ENCODE measurements at places on chromosomes 16 and 17.

DNA sequence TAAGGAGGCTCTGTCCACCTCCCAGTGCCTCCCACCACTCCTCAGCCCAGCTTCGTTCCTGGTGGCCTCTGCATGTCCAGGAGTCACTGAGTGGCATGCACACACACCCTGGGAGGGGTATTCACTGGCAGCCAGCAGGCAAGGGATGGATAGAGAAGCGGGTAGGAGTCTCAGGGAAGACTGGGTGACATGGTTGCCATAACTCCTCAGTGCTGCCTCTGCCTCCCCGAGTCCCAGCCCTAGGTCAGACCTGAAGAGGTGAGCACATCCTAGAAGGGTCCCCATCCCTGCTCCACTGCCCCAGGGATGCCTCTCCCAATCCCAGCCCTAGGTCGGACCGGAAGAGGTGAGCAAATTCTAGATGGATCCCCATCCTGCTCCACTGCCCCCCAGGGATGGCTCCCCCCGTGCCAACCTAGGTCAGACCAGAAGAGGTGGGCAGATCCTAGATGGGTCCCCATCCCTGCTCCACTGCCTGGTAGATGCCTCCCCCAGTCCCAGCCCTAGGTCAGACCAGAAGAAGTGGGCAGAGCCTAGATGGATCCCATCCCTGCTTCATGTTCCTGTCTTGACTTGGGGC lies 197.0 kb downstream of the IRF8 start:
- no peak overlapping the region for H3K27ac ChIP-seq
- peaks cover 13% of the 10 kb centered on the region for H3K27me3 ChIP-seq
- DNase-seq = no peak
- H3K4me3 ChIP-seq = no peak overlapping the region
- H3K4me1 ChIP-seq = no peaks in the 10 kb centered on the region

GRCh38 chr16:35744726-35745125 lies 2285.3 kb downstream of the TP53TG3F start:
- H3K4me3 ChIP-seq = peak overlapping the region; percentile 1
- no peak overlapping the region for H3K27ac ChIP-seq
- DNase-seq = no peak
- peaks cover 31% of the 10 kb centered on the region for H3K36me3 ChIP-seq
- no peaks in the 10 kb centered on the region for H3K4me1 ChIP-seq

DNA sequence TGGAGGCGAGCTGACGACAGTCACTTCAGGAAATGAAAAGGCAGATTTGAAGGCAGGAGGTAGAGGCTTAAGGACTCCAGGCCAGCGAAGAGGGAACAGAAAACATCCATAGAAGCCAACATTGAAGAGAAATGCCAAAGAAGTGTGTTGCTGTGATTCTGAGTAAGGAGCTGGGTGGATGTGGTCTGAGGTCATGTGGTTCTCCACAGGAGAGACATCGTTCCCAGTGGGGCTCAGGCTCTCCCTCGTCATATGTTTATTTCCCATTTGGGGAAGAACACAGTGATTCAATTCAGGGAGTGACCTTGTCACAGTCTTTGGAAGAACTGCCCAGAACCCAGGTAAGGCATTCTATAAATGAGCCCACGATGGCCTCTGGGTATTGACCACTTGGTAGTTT lies 6.6 kb upstream of the PMP22 start:
- peaks cover 22% of the 10 kb centered on the region for H3K27me3 ChIP-seq
- no peak for DNase-seq

DNA sequence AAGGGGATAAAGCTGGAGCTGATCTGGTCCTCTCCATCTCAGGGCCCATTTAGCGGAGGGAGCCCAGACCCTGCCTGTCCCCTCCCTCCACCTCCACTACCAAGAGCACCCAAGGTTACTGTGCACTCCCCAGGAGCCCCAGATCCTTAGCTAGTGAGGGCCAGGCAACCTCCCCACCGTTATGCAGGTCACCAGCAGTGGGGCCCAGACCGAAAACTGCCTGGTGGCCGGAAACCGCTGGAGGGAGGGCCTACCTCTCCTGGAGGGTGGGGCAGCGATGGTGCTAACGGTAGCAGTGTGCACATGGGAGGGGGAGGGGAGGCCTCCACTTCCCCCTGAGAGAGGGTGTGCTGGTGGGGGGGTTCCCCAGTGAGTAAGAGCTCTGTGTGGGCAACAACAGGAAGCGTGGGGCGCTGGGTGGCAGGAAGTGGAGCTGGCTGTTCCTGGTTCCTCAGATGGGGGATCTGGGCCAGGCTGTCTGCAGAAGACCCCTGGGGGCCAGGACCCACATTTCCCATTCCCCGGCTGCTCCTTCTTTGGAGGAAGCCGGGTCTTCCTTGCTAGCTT lies 4.4 kb downstream of the FMNL1 start:
- H3K36me3 ChIP-seq = no peaks in the 10 kb centered on the region
- H3K4me1 ChIP-seq = peaks cover 90% of the 10 kb centered on the region
- H3K4me3 ChIP-seq = peak overlapping the region; percentile 98
- H3K27me3 ChIP-seq = no peaks in the 10 kb centered on the region
- peak; percentile 96 for DNase-seq
- H3K27ac ChIP-seq = peak overlapping the region; percentile 100

DNA sequence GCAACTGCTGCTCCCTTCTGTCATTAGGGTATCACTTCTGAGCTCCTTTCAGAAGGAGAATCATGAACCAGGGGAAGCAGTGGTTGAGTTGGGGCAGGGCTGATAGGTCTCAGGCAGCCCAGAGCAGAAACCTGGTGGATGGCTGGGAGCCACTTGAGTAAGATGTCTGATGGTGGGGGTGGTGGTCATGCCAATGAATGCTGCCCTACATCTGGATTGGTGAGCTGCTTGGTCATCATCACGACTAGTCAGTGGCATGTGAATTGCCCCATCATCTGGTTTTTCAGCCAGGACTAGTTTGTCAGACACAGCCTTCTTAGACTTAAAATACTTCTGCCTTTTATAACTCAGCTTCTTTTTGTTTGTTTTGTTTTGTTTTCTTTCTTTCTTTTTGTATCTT lies 2.6 kb downstream of the GID4 start:
- peak overlapping the region; percentile 81 for H3K27ac ChIP-seq
- no peak for DNase-seq
- H3K27me3 ChIP-seq = no peaks in the 10 kb centered on the region
- no peak overlapping the region for H3K4me3 ChIP-seq
